ENCODE measurements at places on chromosomes 2 and 18. TPM values are rescaled to one million over a fixed set of nuclear protein-coding genes. Genes with fewer than 3 reads are reported as not detected.

The ALPI gene
- not detected for total RNA-seq

The CIDEA gene
- total RNA-seq, result not detected

The POTEE gene
- 0.05 TPM for total RNA-seq

The FOXI3 gene
- not detected for total RNA-seq

The NTSR2 gene
- not detected for total RNA-seq

The ASXL3 gene
- not detected for total RNA-seq

The MPPE1 gene
- total RNA-seq, result 36.4 TPM

The CFAP53 gene
- total RNA-seq, result 0.08 TPM

The PRSS56 gene
- not detected for total RNA-seq

The FLACC1 gene
- total RNA-seq, result 0.75 TPM

DNA sequence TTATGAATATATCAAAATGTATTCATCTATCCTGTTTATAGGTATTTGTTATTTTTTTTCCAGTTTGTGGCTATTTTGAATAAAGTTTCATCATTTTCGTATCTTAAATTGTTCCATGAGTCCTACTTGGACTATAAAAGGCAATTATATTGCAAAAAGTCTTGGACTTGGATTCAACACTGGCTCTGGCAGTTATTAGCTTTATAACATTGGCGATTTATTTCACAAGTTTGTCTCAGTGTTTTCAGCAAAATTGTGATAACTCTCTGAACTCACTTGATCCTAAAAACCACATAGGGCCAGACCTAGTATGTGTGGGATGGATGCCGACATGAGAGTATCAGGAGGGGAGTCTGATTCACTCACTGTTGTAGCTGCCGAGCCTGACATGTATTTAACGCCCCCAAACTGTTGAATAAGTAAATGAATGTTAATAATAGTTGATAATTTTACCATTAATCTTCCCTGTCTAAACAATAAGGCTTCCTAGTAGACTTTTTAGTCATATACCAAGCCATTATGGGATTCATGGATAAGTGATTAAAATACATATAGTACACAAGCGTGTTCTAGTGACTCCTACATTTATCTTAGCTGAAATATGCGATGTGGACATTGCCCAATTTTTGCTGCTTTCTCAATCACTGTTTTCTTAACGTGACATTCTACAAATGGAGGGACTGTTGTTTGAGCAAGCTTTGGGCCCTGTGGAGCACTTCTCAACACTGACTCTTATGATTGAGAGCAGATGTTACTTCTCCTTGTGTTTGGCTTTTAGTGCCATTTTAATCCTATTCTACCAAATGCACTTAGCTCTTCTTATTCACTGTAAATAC, 907.6 kb downstream of the EPHA4 start:
- DNase-seq, result no peak

DNA sequence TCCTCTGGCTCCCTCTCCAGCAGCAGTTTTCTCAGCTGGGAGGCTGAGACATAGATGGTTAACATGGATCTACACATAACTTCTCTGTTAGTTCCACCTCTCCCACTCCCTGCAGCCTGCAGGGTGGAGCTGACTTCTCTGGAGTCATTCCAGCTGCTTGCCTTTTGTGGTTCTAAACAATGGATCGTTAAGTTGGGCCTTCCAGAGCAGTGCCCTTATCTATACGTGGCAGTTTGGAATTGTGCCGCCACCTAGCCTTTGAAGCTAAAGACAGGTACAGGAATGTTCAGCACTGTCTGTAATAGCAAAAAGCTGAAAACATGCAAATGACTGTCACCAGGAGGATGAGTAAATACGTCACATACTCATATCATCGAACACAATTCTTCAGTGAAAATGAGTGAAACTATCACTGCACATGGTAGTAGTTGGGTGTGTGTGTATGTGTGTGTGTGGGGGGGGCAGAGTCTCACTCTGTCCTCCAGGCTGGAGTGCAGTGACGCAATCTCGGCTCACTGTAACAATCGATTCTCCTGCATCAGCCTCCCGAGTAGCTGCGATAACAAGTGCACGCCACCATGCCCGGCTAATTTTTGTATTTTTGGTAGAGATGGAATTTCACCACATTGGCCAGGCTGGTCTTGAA, 50.3 kb downstream of the SH2D6 start:
- no peak for DNase-seq

DNA sequence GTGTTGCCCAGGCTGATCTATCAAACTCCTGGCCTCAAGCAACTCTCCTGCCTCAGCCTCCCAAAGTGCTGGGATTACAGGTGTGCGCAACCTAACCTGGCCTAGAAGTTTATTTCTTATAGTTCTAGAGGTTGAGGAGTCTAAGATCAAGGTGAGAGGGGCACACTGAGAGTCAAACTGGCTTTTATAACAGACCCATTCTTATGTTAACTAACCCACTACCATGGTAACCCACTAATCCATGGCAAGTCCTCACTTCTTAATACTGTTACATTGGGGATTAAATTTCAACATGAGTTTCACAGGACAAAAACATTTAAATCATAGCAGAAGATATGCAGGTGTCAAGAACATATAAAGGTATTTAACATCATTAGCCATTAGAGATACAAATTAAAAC, 50.6 kb downstream of the MDH1 start:
- no peak for DNase-seq

DNA sequence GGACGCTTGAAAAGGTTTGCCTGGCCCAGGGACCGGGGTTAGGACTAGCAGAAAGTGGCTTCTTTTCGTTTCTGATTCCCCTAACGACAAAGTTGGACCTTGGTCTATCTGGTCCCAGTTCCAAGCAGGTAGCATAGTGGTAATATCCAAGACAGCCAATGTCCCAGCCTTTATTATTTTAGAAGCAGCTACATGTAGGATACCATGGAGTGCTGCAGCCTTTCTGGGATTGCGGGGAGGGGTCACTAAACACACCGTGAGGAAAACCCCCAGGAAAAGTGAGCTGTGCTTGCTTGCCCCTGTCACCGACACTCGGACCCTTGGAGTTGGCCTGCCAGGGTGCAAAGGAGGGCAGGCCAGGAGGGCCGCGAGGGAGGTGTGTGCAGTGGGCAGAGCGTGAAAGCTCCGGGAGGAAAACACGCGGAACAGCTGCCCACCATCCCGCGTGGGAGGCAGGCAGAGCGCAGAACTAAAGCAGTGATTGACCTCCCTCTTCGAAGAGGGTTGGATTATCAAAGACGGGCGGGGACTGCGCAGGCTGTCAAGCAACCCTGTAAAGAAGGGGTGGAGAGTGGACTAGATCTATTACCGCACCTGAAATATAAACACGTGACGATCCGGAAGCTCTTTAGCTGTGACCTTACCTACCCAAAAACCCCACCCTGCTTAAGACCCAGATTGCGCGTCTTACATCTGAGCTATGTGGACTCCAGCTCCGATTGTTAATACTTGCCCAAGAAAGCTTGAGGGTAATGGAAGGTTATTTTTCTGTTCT, 624 bp upstream of the MAP4K3 start:
- peak; percentile 43 for DNase-seq

- no peak for DNase-seq
These were observed 418.5 kb upstream of the MAP2 start for GRCh38 chr2:209005371-209005770.

DNA sequence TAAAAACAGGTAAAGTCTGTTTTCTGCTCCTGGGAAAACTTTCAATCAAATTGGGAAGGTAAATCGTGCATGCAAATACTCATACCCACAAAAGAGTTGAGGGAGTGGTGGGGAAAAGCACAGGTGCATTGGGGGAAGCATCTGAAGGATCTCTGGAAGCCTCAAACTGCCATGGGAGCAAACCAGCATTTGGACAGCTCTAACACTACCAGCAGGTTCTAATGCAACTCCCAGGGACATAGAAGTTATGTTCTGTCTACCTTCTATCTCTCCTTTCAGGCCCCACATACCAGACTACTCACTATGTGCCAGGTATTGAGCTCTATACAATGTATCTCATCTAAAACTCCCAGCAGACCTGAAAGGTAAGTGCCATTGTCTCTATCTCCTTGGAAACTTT, 933.7 kb downstream of the NRXN1 start:
- no peak for DNase-seq

- no peak for DNase-seq
These were observed 140.4 kb downstream of the CELF4 start for GRCh38 chr18:37425222-37425621.

DNA sequence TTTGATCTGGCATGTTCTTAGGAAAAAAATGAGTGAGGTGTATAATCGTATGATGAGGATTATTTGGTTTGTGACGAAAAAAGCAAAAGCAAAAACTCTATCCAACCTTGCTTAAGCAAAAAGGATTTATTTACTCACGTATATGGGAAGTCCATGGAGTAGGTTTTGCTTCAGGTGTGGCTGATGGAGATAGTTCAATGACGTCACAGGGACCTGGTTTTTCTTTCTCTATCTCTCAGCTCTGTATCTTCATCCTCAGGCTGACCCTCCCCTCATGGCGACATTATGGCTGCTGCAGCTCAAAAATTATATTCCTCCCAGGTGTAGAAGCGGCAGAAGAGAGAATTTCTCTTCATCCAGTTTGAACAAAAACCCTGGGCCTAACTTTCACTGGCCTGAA, 8.9 kb downstream of the TMSB10 start:
- no peak for DNase-seq

GRCh38 chr2:102735416-102736109, 26.3 kb upstream of the TMEM182 start:
- DNase-seq, result no peak

DNA sequence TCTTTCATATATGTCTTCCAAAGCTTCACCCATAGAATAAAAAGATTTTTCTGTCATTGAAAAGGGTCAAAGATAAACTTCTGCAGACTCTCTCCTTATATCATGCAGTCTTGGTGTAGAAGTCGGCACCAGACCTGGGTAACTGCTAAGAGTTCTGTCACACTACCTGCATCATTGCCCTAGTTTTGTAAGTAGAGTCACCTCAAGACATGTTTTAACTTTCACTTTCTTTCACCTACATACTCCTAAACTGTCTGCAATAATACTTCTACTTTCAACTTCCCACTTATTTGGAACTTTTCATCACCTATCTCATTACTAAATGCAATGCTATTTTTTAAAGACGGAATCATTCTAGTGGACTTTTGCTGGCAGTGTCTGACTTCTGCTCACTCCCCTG, 475.6 kb upstream of the VRK2 start:
- no peak for DNase-seq

- no peak for DNase-seq
These were observed 297.6 kb upstream of the STON1 start for GRCh38 chr2:48232351-48232750.

DNA sequence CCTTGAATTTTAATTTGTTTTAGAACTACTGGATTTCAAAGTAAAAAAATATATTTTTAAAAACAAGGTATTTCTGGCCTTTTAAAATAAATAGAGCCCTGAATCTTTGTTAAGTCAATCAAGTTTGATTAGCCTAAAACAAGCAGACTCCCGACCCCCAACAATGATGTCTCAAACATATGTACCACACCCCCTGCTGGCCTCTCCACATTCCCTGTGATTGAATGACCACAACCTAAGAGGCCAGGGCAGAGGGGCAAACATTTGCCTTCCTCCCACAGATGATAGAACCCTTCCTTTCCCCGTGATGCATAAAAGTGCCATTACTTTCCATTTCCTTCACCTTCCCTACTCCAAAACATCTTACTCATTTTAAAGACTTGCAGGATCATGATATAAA, 130.9 kb downstream of the STK39 start:
- no peak for DNase-seq

- no peak for DNase-seq
These were observed 24.6 kb upstream of the CREB1 start for GRCh38 chr2:207505171-207505570.

DNA sequence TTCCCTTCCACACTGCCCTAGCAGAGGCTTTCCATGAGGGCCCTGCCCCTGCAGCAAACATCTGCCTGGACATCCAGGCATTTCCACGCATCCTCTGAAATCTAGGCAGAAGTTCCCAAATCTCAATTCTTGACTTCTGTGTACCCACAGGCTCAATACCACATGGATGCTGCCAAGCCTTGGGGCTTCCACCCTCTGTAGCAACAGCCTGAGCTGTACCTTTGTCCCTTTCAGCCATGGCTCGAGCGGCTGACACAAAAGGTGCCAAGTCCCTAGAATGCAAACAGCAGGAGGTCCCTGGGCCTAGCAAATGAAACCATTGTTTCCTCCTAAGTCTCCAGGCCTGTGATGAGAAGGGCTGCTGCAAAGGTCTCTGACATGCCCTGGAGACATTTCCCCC, 744.5 kb upstream of the LINC00305 start:
- no peak for DNase-seq

GRCh38 chr18:9446839-9447238, 28.5 kb upstream of the RALBP1 start:
- DNase-seq, result no peak

DNA sequence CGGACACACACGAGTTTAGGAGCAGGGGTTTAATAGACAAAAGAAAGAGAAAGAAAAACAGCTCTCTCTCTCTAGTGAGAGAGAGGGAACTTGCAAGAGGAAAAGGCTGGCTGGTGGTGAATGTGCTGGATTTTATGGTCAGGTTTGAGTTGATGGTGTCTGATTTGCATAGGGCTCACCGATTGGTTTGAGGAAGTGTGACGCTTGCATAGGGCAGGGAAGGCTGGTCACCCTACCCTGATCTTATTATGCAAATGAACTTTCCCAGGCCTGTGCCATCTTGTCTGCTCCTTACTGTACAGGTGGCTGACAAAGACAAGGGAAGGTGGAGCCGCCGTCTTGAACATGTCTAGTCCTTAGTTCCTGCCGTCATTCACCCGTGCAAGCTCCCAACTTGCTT, 408.9 kb downstream of the RIT2 start:
- DNase-seq, result no peak

DNA sequence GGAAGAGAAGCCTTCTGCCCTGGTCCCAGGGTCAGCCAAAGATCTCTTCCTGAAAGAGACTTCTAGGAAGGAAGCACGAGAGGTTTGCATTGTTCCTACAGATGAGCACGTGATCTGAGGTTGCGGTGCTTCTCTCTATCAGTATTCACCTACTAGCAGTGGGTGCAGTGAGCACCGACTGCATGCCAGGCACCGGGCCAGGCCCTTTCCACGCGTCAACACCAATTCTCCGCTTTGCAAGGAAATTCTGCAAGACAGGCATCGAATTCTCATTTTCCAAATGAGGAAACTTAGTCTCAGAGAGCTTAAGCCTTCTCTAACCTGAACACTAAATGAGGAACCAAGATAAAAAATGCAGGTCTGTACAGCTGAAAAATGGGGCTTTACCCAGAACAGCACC, 151.5 kb upstream of the MYCN start:
- DNase-seq, result no peak

DNA sequence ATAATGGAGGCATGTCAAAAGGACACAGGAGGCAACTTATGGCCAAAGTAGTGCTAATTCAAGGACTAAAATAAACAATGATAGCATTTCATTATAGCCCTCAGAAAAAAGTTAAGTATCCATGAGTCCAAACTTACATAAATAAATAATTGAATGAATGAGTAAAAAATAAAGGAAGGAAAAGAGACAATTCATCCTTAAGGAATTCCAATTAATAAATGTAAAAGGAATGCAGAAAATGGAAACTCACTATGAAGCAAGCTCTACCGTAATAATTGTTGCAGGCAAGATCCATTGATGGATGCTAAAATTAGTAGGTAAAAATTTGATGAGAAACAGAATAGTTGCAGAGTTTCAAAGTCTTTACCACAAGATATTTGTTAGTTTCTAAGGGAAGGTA, 88.2 kb upstream of the RAPGEF4 start:
- DNase-seq, result peak; percentile 47

All from SJSA1 (cell line).